ENCODE measurements at places on chromosomes 11 and 22.

- H3K4me3 ChIP-seq = no peak overlapping the region
- 0 out of 2 replicates have a peak, but pooled peaks cover 3% of the 10 kb centered on the region for H3K4me1 ChIP-seq
- H3K36me3 ChIP-seq = no peaks in the 10 kb centered on the region
Measured at GRCh38 chr11:28146123-28146751, 38.0 kb downstream of the METTL15 start.

DNA sequence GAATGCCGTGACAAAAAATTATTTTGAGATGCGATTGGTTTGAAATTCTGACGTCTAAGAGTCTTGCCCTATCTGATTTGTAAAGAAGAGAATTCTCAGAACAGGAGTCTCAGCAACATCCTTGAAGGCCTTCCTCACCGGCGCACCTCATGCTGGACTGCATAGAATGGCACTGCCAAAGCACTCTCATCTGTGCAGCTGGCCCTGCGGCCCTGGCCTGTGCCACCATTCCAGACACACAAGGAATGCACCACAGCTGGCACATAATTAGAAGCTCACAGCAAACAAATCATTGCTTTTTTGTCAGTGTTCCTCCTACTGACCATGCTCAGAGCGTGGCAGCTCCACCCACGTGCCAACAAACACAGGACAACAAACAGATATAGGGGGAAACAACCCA lies 166.0 kb downstream of the KIRREL3 start:
- H3K27me3 ChIP-seq = no peaks in the 10 kb centered on the region
- DNase-seq = no peak
- H3K36me3 ChIP-seq = no peaks in the 10 kb centered on the region
- no peaks in the 10 kb centered on the region for H3K4me1 ChIP-seq
- H3K27ac ChIP-seq = no peak overlapping the region

DNA sequence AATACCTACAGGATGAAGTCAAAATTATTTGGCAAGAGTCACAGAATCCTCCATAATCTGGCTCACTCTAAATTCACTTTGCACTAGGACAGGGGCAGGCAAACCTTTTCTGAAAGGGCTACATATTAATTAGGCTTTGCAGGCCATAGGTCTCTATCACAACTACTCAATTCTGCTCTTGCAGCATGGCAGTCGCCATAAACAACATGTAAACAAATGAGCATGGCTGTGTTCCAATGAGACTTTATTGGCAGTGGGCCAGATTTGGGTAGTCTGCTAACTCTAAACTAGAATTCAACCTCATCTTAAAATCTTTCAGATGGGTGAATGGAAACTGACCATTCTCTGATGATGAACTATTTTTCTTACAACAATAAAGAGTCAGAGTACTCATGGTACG lies 5.8 kb downstream of the THRSP start:
- H3K27me3 ChIP-seq = no peaks in the 10 kb centered on the region
- DNase-seq = no peak
- peaks cover 35% of the 10 kb centered on the region for H3K36me3 ChIP-seq
- H3K4me1 ChIP-seq = no peaks in the 10 kb centered on the region
- no peak overlapping the region for H3K4me3 ChIP-seq

- no peaks in the 10 kb centered on the region for H3K36me3 ChIP-seq
- no peak overlapping the region for H3K4me3 ChIP-seq
- no peak for DNase-seq
- no peak overlapping the region for H3K27ac ChIP-seq
- no peaks in the 10 kb centered on the region for H3K4me1 ChIP-seq
Measured at GRCh38 chr11:70028147-70028855, 49.8 kb upstream of the ANO1 start.

DNA sequence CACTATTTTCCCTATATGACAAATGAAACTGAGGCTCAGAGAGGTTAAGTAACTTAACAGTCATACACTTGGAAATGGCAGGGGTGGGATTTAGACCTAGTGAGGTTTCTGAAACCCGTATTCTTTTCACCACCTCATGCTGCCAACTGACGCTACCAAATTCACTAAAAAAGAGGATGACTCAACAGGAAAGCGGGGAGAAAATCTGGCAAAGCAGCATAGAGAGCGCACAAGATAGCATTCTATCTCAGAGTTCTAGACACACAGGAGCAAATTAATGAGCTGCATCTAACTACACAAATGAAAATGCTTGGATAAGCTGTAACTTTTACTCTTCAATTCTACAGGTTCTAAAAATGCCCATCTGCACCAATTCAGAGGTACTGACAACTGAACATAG lies 136.4 kb downstream of the RBFOX2 start:
- no peak overlapping the region for H3K27ac ChIP-seq
- H3K27me3 ChIP-seq = no peaks in the 10 kb centered on the region
- H3K4me3 ChIP-seq = no peak overlapping the region
- no peak for DNase-seq
- peaks cover 8% of the 10 kb centered on the region for H3K4me1 ChIP-seq
- no peaks in the 10 kb centered on the region for H3K36me3 ChIP-seq

- no peak overlapping the region for H3K27ac ChIP-seq
- H3K4me1 ChIP-seq = no peaks in the 10 kb centered on the region
- no peaks in the 10 kb centered on the region for H3K36me3 ChIP-seq
- no peak for DNase-seq
- no peak overlapping the region for H3K4me3 ChIP-seq
Measured at GRCh38 chr11:128596250-128596649, 8.9 kb upstream of the ETS1 start.

DNA sequence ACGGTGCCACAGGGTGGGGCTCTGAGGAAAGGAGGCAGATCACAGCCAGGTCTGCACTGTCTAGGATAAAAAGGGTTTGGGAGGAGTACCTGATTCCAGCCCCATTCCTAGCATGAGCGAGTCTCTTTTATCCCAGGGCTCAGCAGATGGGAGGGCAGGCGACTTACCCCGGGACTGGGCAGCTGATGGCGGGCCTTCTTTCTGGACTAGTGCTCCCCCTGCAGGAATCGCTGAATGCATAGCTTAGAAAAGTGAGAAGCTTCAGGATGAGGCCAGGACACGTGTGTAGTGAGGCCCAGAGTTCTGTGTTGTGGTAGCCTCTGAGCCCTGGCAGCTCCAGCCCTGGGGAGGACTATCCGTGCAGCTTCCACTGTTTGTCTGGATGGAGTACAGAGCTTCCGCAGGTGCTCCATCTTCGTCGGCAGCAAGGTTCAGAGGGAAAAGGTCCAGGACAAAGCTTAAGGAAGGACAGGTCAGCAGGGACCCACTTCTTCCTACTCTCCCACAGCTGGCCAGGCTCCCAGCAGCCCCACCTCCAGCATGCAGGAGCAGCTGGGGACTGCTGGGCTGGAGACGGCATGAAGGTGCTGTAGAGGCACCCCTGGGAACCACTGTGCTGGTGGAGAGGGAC lies 30.4 kb downstream of the COMMD9 start:
- no peaks in the 10 kb centered on the region for H3K4me1 ChIP-seq
- H3K27ac ChIP-seq = no peak overlapping the region
- no peak overlapping the region for H3K4me3 ChIP-seq
- H3K27me3 ChIP-seq = no peaks in the 10 kb centered on the region
- H3K36me3 ChIP-seq = no peaks in the 10 kb centered on the region

DNA sequence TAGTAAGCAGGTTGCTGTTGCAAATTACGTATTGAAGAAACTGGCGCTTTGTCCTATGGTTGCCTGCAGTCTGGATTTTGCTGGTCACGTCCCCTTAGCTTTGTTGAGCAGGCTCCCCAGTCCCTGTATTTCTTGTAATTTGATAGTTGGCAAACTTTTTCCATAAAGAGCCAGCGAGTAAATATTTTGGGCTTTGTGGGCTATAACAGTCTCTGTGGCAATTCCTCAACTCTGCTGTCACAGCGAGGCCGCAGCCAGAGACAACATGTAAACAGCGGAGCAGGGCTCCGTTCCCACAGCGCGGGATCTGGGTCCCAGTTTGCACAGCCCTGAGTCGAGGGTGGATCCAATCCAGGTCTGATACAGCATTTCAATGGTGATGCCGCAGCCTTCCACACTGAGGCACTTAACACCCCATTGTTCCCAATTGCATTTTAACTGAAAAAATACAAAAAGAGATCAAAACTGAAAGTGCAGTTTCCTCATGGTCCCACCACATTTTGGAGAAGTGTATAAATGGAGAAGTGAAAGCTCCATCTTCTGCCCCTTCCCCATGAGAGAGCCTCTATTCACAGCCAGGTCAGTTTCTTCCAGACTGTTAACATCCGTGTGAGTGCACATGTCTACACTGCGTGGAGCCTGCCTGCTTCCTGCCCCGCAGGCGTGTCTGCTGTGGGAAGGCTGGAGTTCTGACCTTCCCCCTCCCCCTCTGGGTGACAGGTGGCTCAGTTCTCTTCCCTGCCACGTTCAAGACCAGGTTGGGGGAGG lies 89.1 kb downstream of the RPS6KA4 start:
- DNase-seq = peak; percentile 77
- H3K4me3 ChIP-seq = peak overlapping the region; percentile 35
- H3K27me3 ChIP-seq = no peaks in the 10 kb centered on the region
- H3K4me1 ChIP-seq = peaks cover 18% of the 10 kb centered on the region

GRCh38 chr11:44651535-44652155 lies 75.1 kb upstream of the TSPAN18 start:
- no peaks in the 10 kb centered on the region for H3K27me3 ChIP-seq
- no peak overlapping the region for H3K27ac ChIP-seq
- no peak overlapping the region for H3K4me3 ChIP-seq
- peaks cover 10% of the 10 kb centered on the region for H3K4me1 ChIP-seq
- H3K36me3 ChIP-seq = no peaks in the 10 kb centered on the region

- peak; percentile 87 for DNase-seq
- H3K36me3 ChIP-seq = peaks cover 25% of the 10 kb centered on the region
- H3K4me3 ChIP-seq = no peak overlapping the region
- no peak overlapping the region for H3K27ac ChIP-seq
- H3K27me3 ChIP-seq = no peaks in the 10 kb centered on the region
Measured at GRCh38 chr11:76523147-76523546, 78.3 kb downstream of the EMSY start.

GRCh38 chr11:35105319-35106079 lies 33.5 kb upstream of the CD44 start:
- no peak for DNase-seq
- H3K27me3 ChIP-seq = no peaks in the 10 kb centered on the region
- no peaks in the 10 kb centered on the region for H3K36me3 ChIP-seq
- peaks cover 3% of the 10 kb centered on the region for H3K4me1 ChIP-seq

DNA sequence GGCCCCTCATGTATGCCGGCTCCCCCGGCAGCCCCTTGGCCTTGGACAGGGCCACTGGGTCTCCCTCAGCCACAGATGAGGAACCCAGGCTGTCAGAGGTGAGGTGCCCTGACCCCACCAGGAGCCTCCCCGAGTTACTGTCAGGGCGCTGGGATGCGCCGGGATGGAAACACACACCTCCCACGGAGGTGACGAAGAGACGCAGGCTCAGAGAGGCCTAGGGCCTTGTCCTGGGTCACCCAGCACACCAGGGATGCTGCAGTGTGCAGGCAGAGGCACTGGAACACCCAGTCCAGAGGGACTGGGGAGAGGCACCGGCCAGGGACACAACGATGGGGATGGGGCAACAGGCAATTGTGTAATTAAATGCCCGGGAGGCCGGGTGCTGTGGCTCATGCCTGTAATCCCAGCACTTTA lies 81.2 kb upstream of the PRR5 start:
- H3K4me3 ChIP-seq = no peak overlapping the region
- peaks cover 4% of the 10 kb centered on the region for H3K4me1 ChIP-seq
- H3K27me3 ChIP-seq = peaks cover 1% of the 10 kb centered on the region
- no peaks in the 10 kb centered on the region for H3K36me3 ChIP-seq
- DNase-seq = no peak
- H3K27ac ChIP-seq = no peak overlapping the region

DNA sequence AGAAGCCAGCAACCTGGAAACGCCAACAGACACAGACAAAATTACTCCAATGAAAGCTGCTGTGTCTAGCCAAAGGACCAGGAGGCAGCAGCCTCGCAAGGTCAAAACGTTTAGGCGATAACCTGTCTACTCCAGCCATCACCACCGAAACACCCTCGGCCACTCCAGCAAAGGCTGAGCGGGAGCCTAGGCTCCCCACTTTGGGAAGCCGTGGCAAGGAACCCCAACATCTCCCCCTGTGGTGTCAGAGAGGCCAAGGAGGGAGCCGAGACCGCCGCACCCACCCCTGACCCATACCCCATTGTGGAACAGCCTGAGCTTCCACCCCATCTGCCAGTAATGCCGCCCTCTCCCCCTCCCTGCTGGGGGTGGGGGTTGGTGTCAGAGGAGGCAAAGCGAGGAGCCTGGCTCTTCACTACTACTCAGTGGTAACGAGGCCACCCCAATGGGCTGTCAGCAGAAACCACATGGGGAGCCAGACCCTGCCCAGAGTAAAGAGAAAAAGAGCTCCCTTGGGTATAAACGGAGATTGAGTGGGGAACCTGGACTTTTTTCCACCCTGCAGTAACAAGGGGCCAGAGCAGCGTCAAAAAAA lies 33.9 kb upstream of the SEPTIN5 start:
- H3K27me3 ChIP-seq = no peaks in the 10 kb centered on the region
- H3K27ac ChIP-seq = no peak overlapping the region
- DNase-seq = no peak
- H3K4me1 ChIP-seq = no peaks in the 10 kb centered on the region
- H3K4me3 ChIP-seq = no peak overlapping the region

DNA sequence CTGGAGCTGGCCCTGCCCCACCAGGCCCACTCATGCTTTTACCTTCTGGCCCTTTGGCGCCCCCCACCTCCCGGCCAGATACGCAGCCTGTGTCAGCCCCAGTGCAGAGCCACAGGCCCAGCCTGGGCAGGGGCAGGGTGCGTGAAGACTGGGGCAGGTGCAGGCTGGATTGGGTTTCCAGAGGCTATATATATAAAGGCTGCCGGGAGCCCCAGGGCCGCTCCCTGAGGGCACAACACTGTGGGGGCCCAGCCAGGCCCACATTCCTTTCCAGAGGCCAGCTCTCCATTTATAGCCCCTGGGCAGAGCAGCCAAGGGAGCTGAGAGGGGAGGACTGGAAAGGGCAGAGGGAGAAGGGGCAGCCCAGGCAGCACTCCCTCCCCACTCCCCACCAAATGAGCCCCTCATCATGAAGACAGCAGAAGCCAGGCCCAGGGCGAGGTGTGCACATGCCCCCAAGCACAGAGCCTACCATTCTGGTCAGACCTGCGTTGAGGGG lies 5.0 kb upstream of the MYOD1 start:
- no peak overlapping the region for H3K4me3 ChIP-seq
- peak overlapping the region; percentile 77 for H3K27ac ChIP-seq
- H3K36me3 ChIP-seq = no peaks in the 10 kb centered on the region
- no peaks in the 10 kb centered on the region for H3K27me3 ChIP-seq
- peaks cover 68% of the 10 kb centered on the region for H3K4me1 ChIP-seq

- no peak for DNase-seq
- H3K4me1 ChIP-seq = peaks cover 17% of the 10 kb centered on the region
- no peaks in the 10 kb centered on the region for H3K36me3 ChIP-seq
- no peak overlapping the region for H3K27ac ChIP-seq
- H3K27me3 ChIP-seq = no peaks in the 10 kb centered on the region
Measured at GRCh38 chr11:78338138-78338537, 79.5 kb downstream of the GAB2 start.

DNA sequence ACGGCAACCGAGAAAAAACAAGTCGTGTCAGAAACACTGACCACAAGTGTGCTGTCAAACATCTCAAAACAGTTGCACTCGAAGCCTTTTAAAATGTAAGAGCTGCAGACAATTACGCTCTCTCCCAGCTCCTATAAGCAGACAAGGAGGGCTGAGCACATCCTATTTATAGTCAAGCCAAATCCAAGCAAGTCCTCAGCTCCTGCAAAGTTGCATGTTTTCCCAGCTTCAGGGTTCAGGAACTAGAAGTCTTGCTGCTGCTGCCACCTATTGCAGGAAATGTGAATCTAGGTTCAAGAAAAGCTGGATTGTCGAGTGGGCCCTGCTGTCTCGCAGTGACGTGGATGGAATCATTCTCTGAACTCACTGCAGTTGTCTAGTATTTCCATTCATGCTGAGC lies 15.5 kb downstream of the EFCAB6 start:
- no peaks in the 10 kb centered on the region for H3K27me3 ChIP-seq
- no peaks in the 10 kb centered on the region for H3K4me1 ChIP-seq
- no peak overlapping the region for H3K4me3 ChIP-seq
- H3K27ac ChIP-seq = no peak overlapping the region

- H3K36me3 ChIP-seq = no peaks in the 10 kb centered on the region
- H3K27ac ChIP-seq = no peak overlapping the region
- no peaks in the 10 kb centered on the region for H3K4me1 ChIP-seq
- no peak for DNase-seq
Measured at GRCh38 chr22:30717331-30717921, 22.8 kb downstream of the OSBP2 start.

Data from SJCRH30 (cell line).